Activated B cell treated with CpG ODN at 0.5 μM for 24 hours (primary cell): ENCODE measurements at places on chromosomes 3 and 15.

DNA sequence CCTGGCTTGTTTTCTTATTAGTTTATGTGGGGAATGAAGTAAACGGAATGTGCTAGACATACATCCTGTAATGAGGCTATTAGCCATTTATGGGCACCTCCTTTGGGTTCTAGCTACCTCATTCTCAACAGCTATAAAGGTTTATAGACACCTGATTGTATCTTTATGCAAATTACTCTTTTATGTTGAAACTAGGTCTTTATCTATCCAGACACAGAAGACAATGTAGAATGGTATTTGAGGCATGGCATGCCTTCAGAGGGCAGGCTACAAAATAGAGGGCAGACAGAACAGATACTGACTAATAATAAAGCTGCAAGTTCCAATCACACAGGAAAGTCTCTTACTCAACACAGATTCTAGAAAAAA is 27.1 kb downstream of the TBC1D2B start:
- no peak for DNase-seq

GRCh38 chr15:79206940-79207339 is 75.6 kb upstream of the ANKRD34C start:
- DNase-seq = no peak

DNA sequence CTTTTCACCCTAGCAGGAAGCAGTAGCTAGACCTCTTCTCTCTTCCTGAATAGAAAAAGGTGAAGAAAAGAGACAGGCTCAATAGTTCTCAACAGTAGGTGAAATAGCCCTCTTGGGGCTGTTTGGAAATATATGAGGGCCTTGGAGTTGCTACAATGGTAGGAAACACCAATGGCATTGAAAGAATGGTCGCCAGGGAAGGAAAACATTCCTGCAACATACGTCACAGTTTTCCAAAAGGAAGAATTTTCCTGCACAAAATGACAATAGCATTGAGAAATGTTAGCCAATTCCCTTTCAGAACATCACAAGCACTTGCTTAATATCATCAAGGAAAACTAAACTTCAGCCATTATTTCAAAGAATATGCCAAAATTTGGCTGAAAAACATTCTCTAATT is 484.5 kb downstream of the IGSF11 start:
- no peak for DNase-seq

GRCh38 chr15:67771189-67771800 is 54.0 kb upstream of the SKOR1 start:
- no peak for DNase-seq

- DNase-seq = no peak
Observed at GRCh38 chr3:72240531-72240930, 455.6 kb upstream of the PROK2 start.

- peak; percentile 21 for DNase-seq
Observed at GRCh38 chr3:42191443-42191747, 74.6 kb downstream of the CCK start.
